ENCODE measurements at places on chromosomes 6 and 20.

DNA sequence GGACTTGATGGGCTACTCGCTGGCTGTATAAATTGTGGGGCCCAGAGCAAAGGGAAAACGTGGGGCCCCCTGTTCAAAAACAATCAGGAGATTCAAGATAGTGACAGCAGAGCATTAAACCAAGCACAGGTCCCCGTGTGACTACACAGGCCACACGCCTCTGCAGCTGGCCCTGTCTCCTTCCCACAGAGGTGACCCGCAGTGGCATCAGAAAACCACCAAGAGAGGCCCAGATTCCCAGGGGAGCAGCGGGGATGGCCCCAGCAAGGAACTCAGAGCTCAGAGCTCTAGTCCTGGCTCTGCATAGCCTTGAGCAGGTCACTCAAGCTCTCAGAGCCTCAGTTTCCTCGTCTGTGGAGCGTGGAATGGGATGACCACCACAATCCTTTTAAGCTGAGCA lies 57.6 kb downstream of the CPNE5 start:
- no peak for DNase-seq

DNA sequence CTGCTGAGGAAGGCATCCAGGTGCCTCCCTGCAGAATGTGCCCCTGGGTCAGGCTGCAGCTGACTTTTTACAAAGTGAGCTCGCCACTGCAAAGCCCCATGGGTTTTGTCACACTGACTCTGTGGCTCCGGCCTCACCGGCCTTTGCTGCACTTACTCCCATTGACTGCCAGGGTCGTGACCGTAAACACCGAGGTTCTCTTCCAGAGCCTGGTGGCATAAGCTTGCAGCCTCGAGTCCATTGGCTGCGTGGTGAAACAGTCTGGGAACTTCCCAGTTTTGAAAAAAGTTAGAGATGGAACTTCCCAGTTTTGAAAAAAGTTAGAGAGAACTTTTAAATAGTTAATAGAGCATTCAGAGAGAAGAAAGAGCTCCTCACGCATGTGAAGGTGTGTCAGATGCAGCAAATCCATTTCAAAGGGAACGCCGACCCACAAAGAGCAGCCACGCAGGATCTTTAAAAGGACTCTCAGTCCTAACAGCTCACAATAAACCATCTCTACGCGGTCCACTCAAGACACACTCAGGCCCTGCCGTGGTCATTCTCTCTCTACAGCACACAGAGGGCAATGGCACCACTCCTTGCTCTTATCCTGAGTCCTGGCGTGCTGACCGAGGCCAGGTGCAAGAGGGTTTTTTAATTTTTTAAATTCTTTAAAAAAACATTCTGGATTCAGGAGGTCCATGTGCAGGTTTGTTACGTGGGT lies 12.8 kb downstream of the RAMACL start:
- no peak for DNase-seq

GRCh38 chr6:47424436-47424836 lies 53.2 kb upstream of the CD2AP start:
- no peak for DNase-seq

- DNase-seq, result peak; percentile 3
These were observed 17.6 kb upstream of the HLA-F start for GRCh38 chr6:29705389-29706231.

- no peak for DNase-seq
These were observed 278.1 kb downstream of the TPBG start for GRCh38 chr6:82641677-82642076.

- DNase-seq, result no peak
These were observed 34.0 kb downstream of the RSPO4 start for GRCh38 chr20:967796-968742.

DNA sequence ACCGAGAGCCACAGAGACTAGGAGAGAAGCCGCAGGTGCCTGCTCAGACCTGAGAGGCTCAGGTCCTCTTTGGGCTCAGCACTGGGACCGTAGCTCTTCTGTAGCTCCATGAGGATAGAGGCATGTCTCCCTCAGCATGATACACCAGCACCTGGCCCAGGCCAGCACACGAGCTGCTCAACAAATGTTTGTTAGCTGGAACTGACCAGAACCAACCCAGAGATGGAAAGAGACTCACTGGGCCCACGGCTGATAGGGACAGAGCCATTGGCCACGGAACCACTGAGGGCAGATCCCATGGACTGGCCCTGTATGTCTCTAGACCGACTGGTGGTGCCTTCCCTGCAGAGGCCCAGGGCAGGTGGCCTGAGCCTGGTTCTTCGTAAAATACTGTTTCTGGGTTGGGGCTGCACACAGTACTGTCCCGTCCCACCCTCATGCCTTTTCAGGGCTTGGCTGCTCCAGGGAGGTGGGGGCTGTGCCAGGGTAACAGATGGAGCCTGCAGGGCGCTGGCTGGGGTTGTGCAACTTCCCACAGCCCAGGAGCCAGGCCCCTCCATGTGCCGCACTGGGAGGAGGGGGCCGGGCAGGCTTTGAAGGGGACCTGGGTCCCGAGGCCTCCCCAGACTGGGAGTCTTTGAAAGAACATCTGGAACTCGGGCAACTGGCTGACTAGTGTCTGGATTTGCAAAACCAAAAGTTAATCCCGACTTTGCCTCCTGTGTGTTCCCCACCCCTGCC lies 5.2 kb downstream of the C20orf204 start:
- no peak for DNase-seq
